ENCODE measurements at places on chromosomes 13 and 19.

DNA sequence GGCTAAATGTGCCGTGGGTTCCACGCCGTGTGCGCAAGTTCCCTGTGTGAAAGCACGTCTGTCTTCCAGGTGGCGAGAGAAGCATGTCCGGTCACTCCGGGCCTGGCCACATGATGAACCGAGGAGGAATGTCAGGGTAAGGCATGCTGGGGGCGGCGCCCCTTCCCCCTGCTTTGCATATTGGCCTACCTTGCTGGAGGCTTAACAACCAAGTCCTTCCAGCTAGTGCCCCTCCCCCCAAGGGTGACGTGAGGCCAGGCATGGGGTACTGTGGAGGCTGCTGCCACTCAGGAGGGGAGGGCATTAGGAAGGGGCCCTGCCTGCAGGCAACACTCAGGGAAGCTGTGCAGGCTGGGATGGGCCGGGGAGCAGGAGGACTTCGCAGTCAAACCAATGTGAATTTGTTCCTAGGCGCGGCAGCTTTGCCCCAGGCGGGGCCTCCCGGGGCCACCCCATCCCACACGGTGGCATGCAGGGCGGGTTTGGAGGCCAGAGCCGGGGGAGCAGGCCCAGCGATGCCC is 12.5 kb downstream of the MICOS13 start:
- DNase-seq = peak; percentile 16

DNA sequence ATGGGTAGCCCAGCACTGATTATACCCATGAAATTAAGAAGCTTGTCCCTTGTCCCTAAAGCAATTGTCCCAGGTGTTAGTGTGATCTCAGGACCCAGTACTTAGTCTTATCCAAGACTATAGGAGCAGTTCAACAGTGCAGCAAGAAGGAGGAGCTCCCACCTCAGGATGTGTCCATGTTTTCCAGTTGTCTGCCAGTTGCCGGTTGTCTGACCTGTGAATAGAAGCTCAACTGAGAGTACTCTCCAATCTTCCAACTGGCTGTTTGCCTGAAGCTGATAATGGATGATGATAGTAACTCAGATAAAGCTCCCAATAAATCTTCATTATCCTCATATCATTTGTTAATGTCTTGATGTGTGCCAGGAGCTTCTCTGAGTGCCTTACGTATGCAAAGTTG is 107.2 kb upstream of the HTR2A start:
- DNase-seq = no peak

GRCh38 chr19:6378486-6378885 is 2.8 kb upstream of the PSPN start:
- no peak for DNase-seq

DNA sequence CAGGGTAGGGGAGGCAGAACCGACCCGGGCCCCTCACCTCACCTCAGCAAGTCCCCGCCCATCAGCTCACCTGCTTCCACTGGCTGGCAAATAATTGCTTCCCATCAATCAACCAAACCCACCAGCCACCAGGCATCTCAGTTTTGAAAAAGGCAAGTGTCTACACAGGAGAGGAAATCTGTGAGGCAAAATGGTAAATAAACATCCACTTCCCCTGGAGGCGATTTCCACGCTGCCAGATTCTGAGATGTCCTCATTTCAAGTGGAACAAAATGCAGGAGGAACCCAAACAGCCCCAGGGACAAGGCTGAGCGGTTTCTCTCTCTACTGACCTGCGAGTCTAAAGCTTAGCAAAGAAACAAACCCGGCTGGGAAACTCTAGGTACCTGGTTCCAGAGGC is 117.5 kb downstream of the CRYL1 start:
- DNase-seq = no peak

GRCh38 chr13:40406405-40407120 is 259.9 kb downstream of the FOXO1 start:
- DNase-seq = no peak

GRCh38 chr19:391726-392374 is 17.1 kb downstream of the C2CD4C start:
- DNase-seq = peak; percentile 2

GRCh38 chr19:17854061-17854460 is 5.6 kb upstream of the RPL18A start:
- DNase-seq = no peak

- DNase-seq = no peak
Measured at GRCh38 chr19:18460900-18461299, 23.0 kb upstream of the ISYNA1 start.

GRCh38 chr13:21671620-21672286 is 880 bp downstream of the FGF9 start:
- DNase-seq = no peak

GRCh38 chr19:48418317-48419064 is 25.0 kb downstream of the GRIN2D start:
- no peak for DNase-seq

DNA sequence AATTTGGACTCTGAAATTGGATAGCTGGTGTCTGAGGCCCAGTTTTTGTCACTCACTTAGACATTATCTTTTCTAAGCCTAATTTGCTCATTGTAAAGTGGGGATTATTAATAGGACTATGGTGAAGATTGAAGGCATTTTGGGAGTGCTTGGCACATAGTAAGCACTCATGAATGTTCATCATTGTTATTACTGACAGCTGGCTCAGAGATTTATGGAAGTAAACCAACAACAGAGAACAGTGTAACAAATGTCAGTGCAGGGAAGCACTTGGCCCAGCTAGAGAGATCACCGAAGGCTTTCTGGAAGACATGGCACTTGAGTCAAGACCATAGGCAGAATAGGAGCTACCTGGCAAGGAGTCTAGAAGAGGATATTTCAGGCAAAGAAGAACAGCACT is 92.3 kb downstream of the RFC3 start:
- DNase-seq = no peak

- DNase-seq = no peak
Measured at GRCh38 chr19:28836421-28836820, 376.5 kb downstream of the UQCRFS1 start.

DNA sequence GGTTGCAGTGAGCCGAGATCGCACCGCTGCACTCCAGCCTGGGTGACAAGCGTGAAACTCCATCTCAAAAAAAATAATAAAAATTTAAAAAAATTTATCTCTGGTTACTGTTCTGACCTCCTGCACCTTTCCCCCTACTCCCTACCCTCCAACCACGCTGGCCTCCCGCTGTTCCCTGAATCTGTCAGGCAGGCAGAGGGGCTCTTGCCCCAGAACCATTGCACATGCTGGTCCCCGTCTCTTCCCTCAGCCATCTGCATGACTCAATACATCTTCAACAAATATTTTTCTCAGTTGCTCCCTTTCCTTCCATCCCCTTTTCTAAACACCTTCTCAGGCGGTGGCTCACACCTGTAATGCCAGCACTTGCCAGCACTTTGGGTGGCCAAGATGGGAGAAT is 1.1 kb upstream of the FAM187B start:
- DNase-seq = no peak

GRCh38 chr19:40348961-40349507 is 539 bp downstream of the PLD3 start:
- DNase-seq = no peak

DNA sequence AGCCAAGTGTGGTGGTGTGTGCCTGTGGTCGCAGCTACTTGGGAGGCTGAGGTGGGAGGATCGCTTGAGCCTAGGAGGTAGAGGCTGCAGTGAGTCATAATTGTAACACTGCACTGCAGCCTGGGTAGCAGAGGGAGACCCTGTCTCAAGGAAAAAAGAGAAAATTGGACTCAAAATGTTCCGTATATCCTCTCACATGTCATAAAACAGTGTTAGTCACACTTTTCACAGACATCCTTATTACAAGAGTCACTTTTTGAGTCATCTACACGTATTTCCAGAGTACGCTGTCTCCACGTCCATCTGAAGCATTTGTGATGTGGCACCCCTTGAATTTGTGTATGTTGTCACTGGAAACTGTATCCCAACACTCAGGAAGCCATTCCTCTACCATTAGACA is 133.0 kb downstream of the SIPA1L3 start:
- DNase-seq = no peak

- DNase-seq = no peak
Measured at GRCh38 chr19:39163621-39164020, 33.1 kb upstream of the NCCRP1 start.

- DNase-seq = no peak
Measured at GRCh38 chr13:109213714-109214113, 572.7 kb downstream of the IRS2 start.

DNA sequence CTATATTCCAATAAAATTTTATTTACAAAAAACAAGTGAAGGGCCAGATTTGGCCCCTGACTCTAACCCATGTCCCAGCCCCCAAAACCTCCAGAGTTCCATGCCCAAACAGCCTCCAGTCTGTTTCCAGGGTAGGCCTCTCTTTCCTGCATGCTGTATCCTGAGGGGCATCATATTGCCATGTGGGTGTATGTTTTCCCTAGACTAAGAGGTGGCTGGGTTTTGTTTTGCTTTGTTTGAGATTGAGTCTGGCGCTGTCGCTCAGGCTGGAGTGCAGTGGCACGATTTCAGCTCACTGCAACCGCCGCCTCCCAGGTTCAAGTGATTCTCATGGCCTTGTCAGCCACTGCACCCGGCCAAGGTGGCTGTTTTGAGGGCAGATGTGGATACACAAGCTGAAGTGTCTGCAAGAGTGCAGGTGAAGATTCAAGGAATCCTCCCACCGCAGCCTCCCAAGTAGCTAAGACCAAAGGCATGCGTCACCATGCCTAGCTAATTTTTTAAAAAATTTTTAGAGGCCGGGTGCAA is 23.6 kb upstream of the LSM14A start:
- DNase-seq = no peak

- no peak for DNase-seq
Measured at GRCh38 chr19:12166626-12167025, 3.7 kb downstream of the ZNF136 start.

GRCh38 chr19:23415561-23416191 is 20.4 kb upstream of the ZNF91 start:
- DNase-seq = peak; percentile 54

DNA sequence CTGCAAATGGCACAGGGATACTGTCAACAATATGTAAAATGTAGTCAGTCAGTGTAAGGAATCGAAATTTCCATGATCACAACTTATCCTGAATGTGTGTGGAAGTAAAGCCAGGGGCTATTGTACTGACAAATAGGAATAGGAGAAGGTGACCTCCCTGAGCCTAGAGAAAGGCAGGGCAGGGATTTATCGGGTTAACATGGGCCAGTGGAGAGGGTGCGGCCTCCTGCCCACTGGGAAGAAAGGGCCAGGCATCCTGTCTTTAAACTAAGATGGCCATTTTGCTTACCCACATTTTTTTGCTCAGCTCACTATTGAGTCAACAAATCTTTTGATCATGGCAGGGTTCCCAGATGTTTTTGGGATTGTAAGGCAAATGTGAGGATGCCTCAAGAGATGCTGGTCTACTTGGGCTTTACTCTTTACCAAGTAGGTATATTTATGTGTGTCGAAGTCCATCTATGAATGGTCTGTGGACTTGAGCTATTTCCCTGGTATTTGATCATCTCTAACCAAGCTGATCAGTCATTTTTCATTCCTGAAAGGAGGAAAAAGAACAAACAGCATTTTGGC is 116.6 kb upstream of the RNF113B start:
- DNase-seq = no peak

GRCh38 chr13:64871742-64872141 is 2358.4 kb downstream of the PCDH9 start:
- DNase-seq = peak; percentile 18

- DNase-seq = no peak
Measured at GRCh38 chr13:106318941-106319411, 216.5 kb downstream of the EFNB2 start.

DNA sequence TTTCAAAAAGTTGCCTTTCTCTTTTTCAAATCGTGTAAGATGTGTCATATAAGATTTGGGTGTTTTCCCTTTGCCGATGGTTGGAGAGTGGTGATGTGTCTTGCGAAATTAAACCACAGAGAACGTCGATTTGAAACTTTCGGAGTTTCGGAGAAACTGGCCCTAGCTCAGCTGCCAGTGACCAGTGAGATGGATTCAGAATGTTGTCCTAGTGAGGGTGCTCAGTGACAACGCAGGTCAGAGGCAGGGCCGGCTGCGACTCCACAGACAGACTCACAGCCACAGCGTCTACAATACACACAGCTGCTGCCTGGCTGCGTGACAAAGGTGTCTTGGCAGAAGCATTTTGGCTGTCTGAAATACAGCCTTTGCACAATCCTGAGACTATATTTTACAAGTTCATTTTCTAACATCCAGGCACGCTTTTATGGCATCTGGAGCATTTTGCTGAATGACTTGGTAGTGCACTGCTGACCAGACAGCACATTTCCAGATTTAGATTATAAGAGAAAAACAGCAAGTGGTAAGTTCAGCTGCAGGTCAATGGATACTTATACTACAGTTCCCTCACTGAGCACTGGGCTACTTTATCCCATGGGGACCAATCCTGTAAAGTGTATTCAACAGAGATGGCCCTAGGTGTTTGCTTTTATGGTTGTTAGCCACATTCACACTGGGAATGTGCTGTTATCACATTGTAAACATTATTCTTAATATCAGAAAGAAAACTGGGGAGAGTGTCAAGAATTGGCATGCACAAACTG is 207.5 kb downstream of the KCNRG start:
- DNase-seq = peak; percentile 74

All from left cardiac atrium (tissue), 4 donors.